ENCODE measurements at places on chromosomes 2 and 18. TPM values are rescaled to one million over a fixed set of nuclear protein-coding genes. Genes with fewer than 3 reads are reported as not detected.

DNA sequence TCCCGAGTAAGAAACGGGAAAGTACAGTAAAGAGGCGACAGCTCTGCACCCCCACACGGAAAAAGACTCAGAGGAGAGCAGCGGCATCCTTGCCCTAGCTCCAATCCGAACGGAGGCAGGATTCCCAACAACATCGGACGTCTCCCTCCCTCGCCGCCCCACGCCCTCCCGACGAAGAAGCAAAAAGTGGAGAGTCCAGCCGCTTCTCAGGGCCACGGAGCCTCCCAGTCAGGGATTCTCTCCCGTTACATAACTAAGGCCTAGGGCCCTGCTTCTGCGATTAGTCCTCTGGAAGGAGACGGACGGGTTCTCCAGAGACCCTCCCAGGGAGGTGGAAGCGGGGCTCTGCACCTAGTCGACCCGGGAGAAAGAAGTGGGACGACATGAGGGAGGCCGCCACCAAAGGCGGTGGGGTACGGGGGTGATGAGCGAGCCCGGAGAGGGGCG is 587 bp downstream of the SUMO1 start:
- DNase-seq = peak; percentile 21

- DNase-seq = no peak
Measured at GRCh38 chr2:191303140-191304005, 58.2 kb downstream of the MYO1B start.

CAMKMT gene
- total RNA-seq = 2.9 TPM

GRCh38 chr2:237057893-237058300 is 27.8 kb upstream of the COPS8 start:
- no peak for DNase-seq
